Mammary microvascular endothelial cell (primary cell): ENCODE measurements at places on chromosomes 4 and X. TPM values are rescaled to one million over a fixed set of nuclear protein-coding genes. Genes with fewer than 3 reads are reported as not detected.

Gene MEPE
- total RNA-seq: not detected in 2 replicates

Gene SLC10A4
- not detected in 2 replicates for total RNA-seq

Gene TEC
- total RNA-seq: 0.84 and 0.93 TPM in 2 replicates

Gene STK32B
- total RNA-seq: 13.7 and 15.4 TPM in 2 replicates

Gene POU4F2
- not detected in 2 replicates for total RNA-seq

Gene NXF2
- total RNA-seq: not detected in 2 replicates

Gene CYTL1
- total RNA-seq: 118 and 121 TPM in 2 replicates

Gene PLS3
- 395 and 439 TPM in 2 replicates for total RNA-seq

Gene ASMT
- total RNA-seq: not detected in 2 replicates

Gene CLCN5
- 5.1 and 7.3 TPM in 2 replicates for total RNA-seq

Gene ZGRF1
- 7.1 and 7.7 TPM in 2 replicates for total RNA-seq

Gene LARP1B
- 17.0 and 17.5 TPM in 2 replicates for total RNA-seq

Gene GABRB1
- total RNA-seq: not detected in 2 replicates

Gene ZDHHC15
- not detected in 2 replicates for total RNA-seq

Gene RHOH
- total RNA-seq: 1.1 and 3.3 TPM in 2 replicates

Gene CASP6
- total RNA-seq: 26.6 and 34.4 TPM in 2 replicates

Gene HTN1
- total RNA-seq: 1.1 and 6.1 TPM in 2 replicates

Gene XG
- total RNA-seq: 0.49 and 1.7 TPM in 2 replicates

Gene PNMA5
- not detected in 2 replicates for total RNA-seq

Gene GPR34
- total RNA-seq: not detected in 2 replicates

Gene CRMP1
- 0.05 TPM in 1 of 2 replicates, not detected in the other for total RNA-seq

Gene SERTM2
- not detected in 2 replicates for total RNA-seq

Gene ARMCX1
- 21.7 and 23.5 TPM in 2 replicates for total RNA-seq

Gene TAF7L
- 1.00 and 1.1 TPM in 2 replicates for total RNA-seq
